ENCODE measurements at places on chromosomes 5 and 9.

DNA sequence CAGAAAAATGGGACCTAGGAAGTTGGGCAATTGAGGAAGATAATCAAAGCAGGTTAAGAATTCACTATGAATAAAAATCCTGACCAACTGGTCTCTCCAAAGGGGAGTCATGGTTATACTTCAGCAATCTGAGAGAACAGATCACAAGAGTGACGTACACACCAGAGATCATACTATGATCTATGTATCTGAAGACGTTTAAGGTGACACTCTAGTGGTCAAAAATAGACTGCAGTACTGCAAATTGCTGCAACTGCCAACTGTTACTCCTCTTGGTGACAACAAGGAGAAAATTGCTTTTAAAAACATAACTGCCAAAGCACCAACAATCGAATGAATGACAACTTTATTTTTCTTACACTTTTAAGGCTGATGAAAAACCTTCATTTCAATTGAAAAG, 4.9 kb downstream of the AK6 start:
- DNase-seq: peak; percentile 6

GRCh38 chr5:33903118-33903517, 11.3 kb upstream of the ADAMTS12 start:
- no peak for DNase-seq

DNA sequence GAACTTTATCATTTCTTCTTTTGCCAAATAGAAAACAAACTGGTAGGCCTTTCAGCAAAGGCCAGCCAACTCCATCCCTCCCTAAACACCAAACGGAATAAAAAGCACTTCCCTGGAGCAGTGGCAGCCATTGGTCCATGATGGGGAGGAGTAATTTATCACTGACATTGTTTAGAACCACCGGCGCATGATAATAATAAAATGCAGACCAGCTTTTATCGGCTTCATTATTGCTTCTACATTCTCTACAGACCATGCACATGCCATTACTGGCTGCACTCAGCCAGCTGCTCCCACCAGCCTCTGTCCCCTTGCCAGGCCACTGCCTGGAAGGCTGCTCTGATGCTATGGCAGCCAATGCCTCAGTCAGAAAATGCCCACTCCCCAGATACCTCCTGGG, 45.9 kb downstream of the ABCA1 start:
- no peak for DNase-seq

- DNase-seq: peak; percentile 67
Measured at GRCh38 chr5:72523960-72524582, 16.9 kb upstream of the ZNF366 start.

GRCh38 chr5:88824892-88825583, 57.9 kb downstream of the MEF2C start:
- no peak for DNase-seq

DNA sequence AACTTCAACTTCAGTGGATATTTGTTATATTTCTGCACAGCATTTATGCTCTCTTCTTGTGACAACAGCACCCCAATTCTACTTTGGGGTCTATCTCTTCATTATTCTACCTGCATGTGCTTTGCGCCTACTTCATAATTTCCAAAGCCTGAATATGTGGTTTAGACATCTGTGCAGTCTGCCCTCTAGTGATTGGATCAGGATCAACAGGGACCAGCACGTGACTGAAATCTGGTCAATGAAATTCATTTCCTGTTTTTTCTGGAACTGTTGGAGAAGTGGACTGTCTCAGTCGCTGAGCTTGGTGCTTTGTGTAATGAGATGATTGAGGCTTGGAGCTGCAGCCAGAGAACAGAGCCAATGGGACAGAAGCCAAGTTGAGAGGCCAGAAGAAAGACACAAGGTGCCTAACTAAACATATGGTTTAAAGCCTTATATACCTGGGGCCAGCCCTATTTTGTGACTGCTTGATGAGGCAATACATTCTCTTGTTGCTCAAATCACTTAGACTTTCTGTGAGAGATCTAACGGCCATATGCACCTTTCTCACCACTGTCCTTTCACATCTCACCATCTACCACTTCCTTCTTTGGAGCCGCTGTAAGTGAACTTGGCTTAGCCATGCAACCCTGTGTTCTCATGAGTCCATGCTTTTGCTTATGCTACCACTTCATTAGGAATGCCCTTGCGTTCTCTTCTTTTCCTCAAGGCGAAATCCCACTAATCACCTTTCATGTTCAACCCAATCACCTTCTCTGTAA, 68.8 kb upstream of the PPP2R2B start:
- DNase-seq: no peak

GRCh38 chr9:9283159-9283986, 1329.4 kb downstream of the PTPRD start:
- no peak for DNase-seq

GRCh38 chr9:2740616-2741015, 23.3 kb downstream of the KCNV2 start:
- no peak for DNase-seq

GRCh38 chr9:114174876-114175771, 19.8 kb downstream of the COL27A1 start:
- DNase-seq: no peak

- DNase-seq: no peak
Measured at GRCh38 chr9:75892216-75892911, 1.9 kb downstream of the PCSK5 start.

DNA sequence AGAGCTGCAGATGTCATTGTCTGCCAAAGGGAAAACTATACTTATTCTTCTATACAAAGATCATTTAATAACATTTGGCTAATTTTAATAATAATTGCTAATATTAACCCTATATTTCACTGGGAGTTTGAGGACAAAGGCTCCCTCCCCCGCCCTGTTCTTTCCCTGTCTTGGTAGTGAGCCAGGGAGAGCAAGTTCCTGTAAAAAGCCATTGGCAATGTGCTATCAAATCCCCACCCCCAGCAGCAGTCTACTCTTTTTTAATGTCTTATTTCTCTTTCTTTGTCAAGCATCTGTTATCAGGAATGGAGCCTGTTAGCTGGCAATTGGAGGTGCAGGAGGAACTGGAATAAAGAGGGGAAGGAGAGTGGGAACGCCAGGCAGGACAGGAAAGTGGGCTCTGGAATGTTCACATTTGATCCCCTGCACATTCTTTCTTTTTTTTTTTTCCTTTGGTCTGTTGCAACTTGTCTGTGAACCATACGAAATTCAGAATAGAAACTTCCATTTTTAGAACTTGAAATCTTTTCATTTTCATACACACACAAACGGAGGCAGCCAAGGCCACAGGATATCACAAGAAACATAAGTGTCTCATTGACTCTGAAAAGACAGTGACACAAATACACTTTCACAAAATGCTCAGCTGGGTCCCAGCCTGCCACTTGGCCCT, 664.8 kb upstream of the ZNF608 start:
- DNase-seq: no peak

DNA sequence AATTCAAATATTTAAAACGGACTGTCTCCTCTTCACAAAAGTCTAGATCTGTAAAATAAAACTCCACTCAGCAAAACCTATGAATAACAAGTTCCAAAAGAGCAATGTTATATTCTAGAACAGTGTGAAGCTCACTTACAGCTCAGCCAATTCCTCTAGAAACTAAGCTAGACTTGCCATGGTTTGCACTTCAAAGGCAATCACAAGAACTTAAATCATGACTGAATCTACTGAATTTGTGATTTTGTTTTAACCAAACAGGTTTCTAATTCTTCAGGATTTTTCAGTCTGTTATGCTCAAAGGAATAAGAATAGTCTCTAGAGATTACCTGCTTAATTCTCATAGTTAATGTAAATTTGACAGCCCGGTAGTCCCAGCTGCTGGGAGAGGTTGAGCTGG, 1.4 kb upstream of the PKD2L2 start:
- no peak for DNase-seq

DNA sequence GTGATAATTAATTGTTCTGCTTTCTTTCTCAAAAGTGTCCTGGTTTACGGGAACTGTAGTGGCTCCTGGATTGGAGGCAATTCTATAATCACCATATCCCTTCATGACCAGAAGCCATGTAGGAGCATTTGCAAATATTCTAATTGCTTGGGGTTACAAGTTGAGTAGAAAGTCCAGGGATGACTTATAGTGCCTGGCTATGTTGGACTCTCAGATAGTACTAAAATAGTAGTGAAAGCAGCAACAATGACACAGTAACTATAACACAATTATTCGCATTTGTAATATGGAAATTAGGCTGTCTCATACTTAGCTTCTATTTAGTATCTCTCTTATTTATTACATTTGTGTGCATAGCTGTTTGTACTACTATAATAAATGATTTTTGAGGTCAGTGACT, 712.5 kb upstream of the GRAMD2B start:
- no peak for DNase-seq

DNA sequence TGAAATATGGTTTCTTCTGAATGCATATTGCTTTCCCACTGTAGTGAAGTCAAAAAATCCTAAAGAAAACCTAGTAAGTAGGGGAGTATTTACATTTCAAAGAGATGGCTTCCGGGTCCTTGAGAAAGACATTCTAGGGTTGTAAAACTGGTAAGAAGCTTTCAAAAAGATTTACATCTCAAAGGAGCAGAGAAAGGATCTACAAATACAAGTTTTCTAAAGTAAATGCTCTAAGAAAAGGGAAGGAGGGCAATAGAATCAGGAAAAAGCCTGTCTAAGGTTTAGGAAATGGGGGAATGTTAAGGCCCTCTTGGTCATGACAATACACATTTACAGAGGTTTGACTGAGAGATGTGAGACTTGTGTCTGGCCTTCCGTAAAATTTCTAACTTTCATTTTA, 16.7 kb upstream of the TRPC7 start:
- DNase-seq: no peak

GRCh38 chr5:172114875-172115422, 73.1 kb downstream of the STK10 start:
- peak; percentile 87 for DNase-seq

DNA sequence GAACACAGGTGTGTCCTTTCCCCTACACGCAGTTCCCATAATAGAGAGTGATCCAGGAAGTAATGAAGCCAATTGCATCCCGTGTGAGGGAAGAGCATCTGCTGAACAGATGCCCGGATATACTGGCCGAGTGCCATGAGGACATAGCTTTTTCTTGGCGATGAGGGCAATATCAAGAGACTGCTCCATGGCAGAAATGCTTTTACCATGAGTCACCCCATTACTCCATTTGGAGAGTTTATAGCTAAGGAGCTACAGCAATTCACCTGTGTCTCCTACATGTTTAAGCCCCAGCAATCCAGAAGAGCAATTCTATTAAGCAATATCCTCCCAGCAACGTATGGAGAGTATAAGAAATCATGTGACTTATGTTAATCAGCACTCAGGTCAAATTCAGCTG, 222.0 kb upstream of the KLF4 start:
- no peak for DNase-seq

GRCh38 chr9:16154521-16155078, 601.8 kb downstream of the CCDC171 start:
- no peak for DNase-seq
